Heart right ventricle (tissue), 16 donors: ENCODE measurements at places on chromosomes 16 and 17. TPM values are rescaled to one million over a fixed set of nuclear protein-coding genes. Genes with fewer than 3 reads are reported as not detected.

DNA sequence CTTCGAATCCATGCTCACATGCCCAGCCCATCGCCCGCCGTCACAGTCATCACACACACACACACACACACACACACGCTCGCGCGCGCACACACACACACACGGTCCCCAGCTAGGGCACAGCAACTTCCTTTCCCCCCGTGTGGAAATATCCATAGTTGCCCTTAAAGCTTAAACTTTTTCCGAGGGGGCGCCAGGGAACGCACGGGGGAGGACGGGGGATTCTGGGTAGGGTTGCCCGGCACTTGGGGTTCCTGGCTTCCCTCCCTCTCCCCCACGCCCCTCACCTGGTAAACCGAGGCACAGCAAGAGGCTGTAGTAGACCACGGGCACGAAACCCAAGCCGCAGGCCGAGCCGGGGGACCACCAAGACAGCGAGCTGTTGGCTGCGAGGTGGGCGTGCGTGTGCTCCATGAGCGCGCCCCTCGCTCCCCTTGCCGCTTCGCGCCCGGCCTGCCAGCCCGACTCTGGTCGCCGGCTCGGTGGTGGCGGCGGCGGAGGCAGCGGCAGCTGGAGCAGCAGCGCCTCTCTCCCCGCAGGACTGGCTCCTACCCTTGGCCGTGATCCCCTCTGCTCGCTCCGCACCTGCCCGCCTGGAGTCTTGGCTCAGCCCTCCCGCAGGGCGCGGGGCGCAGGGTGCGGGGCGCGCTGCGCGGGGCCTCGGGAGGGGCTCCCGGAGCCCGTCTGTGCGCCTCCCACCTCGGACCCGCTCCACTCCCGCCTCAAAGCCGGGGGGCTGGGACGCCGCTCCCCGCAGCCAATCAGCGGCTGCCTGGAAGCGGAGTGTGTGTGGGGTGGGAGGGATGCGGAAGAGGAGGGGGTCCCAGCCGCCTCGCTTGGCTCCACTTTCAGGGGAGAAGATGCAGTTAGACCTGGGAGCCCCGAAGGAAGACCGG lies at the start of gene GPR139:
Gene GPR139, minus strand, starts transcription at position 688 of the 896 bp plus-strand sequence. Its CDS starts 274 bp downstream, at position 414.
- no peak within 1 kb of the TSS for H3K4me3 ChIP-seq
- peaks cover 6% of the 10 kb centered on the region for H3K4me1 ChIP-seq
- no peaks in the 10 kb centered on the region for H3K36me3 ChIP-seq
- H3K27me3 ChIP-seq, result peaks cover 56% of the 10 kb centered on the region

DNA sequence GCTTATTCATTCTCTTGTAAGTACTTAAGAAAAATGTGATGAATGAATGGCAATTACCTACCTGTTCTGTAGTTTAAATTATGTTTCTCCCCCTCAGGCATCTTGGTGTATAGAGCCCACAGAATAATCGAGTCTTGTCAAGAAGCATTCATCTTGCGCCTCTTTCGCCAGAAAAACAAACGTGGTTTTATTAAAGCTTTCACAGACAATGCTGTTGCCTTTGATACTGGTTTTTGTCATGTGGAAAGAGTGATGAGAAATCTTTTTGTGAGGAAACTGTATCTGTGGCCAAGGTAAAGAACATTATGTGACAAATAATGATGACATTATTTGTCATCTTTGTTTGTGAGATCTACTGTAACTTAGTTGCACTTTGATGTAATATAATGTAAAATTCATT lies 6.5 kb downstream of the ERCC4 start:
- H3K27me3 ChIP-seq, result no peaks in the 10 kb centered on the region
- no peak overlapping the region for H3K4me3 ChIP-seq
- no peaks in the 10 kb centered on the region for H3K36me3 ChIP-seq
- H3K27ac ChIP-seq, result no peak overlapping the region
- peaks cover 17% of the 10 kb centered on the region for H3K4me1 ChIP-seq
- DNase-seq, result no peak

The RAB37 gene
- total RNA-seq, result 2.8 TPM

DNA sequence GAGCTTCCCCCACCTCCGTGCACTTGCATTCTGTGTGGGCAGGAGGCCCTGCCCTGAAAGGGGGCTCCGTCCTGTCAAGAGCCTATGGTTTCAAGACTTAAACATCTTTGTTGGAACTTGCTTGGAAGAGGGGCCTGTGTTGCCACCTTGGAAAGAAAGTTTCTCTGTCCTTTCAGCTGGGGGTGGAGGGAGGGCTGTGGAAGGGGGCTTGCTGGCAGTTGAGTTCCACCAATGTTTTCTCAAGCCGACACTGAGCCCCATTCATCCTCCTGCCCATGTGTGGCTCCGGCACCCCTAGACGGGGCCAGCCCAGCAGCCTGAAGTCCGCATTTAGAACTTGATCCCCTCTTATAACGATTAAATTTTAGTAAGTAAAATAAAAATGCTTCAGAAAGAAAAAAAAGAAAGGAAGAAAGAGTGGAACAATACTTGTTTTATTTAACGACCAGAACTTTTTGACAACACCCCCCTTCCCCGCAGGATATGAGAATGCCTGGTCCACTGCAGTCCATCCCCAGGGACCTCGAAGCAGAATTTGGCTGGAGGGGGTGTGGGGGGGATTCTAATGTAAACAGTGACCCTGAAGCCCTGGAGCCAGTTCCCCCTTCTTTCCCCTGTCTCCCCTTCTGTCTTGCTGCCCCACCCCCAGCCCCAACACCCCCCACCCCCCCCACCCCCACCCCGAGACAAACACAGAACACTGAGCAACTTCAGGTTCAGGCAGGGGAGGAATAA lies 26.9 kb upstream of the CLEC18A start:
- no peaks in the 10 kb centered on the region for H3K27me3 ChIP-seq
- H3K4me3 ChIP-seq, result no peak overlapping the region
- H3K4me1 ChIP-seq, result peaks cover 42% of the 10 kb centered on the region

GRCh38 chr17:13862346-13862745 lies 207.0 kb upstream of the COX10 start:
- DNase-seq, result no peak
- H3K4me1 ChIP-seq, result no peaks in the 10 kb centered on the region
- H3K27ac ChIP-seq, result no peak overlapping the region
- no peaks in the 10 kb centered on the region for H3K27me3 ChIP-seq
- no peaks in the 10 kb centered on the region for H3K36me3 ChIP-seq
- no peak overlapping the region for H3K4me3 ChIP-seq

DNA sequence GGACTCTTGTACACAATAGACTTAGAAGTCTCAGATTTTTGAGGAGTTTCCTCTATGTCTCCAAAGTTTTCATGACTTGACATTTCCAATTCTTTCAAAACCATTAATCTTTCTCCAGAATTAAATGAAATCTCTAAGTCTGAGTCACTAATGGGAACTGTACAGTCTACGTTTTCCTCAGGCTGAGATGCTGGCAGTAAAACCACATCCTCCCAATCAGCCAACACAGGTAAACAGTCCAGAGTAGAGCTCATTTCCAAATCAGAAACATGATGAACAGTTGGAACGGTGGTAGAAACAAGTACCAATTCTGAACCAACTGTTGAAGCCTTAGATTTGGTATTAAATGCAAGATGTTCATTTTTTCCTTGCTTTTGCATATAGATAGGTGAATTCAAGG lies 7.9 kb downstream of the ERI2 start:
- no peaks in the 10 kb centered on the region for H3K4me1 ChIP-seq
- no peak overlapping the region for H3K4me3 ChIP-seq
- no peaks in the 10 kb centered on the region for H3K27me3 ChIP-seq
- no peak overlapping the region for H3K27ac ChIP-seq
- DNase-seq, result no peak
- peaks cover 84% of the 10 kb centered on the region for H3K36me3 ChIP-seq

DNA sequence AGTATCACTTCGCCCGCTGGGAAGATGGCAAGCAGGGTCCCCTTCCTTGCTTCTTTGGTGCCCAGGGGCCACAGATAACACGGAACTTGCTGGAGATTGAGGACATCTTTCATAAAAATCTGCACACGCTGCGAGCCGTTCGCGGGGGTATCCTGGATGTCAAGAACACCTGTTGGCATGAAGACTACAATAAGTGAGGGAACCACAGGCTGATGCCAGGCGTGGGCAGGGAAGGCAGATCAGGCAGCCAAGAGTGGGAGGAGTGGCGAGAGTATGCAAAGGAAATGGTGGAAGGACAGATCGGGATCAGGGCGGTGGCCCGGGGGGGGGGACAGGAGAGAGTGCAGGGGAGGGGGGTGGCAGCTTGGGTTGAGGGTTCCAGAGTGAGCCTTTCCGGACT lies 22.2 kb downstream of the DNAH2 start:
- no peak overlapping the region for H3K27ac ChIP-seq
- no peak for DNase-seq
- H3K36me3 ChIP-seq, result no peaks in the 10 kb centered on the region
- no peaks in the 10 kb centered on the region for H3K4me1 ChIP-seq
- peaks cover 25% of the 10 kb centered on the region for H3K27me3 ChIP-seq

The HOXB1 gene
- total RNA-seq, result not detected

DNA sequence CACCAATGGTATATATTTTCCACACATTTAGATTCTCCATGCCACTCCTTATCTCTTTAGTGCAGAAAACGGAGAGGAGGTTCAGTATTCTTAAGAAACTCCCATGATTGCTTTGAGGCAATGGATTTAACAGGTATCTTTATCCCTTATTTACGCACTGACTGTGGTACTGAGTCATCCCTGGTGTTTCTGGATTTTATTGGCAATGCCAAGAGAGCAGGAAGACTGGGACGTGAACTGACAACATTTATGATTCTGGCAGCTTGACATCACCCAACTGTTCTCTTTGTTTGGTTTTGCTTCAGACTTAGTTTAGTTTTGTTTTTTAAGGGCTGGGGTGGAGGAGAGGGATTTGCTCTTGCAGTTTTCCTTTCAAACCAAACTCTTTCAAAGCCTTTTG lies 131.4 kb downstream of the WWOX start:
- no peak overlapping the region for H3K27ac ChIP-seq
- DNase-seq, result no peak
- H3K4me1 ChIP-seq, result peaks cover 3% of the 10 kb centered on the region
- no peaks in the 10 kb centered on the region for H3K36me3 ChIP-seq
- H3K27me3 ChIP-seq, result no peaks in the 10 kb centered on the region

GRCh38 chr17:79355165-79355564 lies 255.7 kb downstream of the RBFOX3 start:
- no peak overlapping the region for H3K4me3 ChIP-seq

DNA sequence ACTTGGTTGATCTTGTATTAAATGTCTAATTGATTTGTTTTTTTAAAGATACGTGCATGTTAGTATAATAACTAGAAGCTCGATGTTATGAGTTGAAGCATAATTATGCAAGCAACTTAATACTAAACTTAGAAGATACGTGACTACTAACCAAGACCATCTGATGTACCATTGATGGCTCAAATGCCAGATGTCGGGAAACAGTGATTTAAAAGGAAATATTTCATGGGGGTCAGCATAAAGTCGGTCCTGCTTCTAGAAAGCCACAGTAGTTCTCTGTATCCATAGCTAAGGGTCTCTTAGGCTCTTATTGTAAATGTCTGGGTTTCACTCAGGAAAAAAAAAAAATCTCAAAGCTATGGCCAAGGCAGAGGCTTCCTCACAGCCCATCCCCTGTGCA lies 61.2 kb upstream of the RBFOX1 start:
- DNase-seq, result no peak
- H3K4me1 ChIP-seq, result no peaks in the 10 kb centered on the region
- no peak overlapping the region for H3K4me3 ChIP-seq
- H3K36me3 ChIP-seq, result no peaks in the 10 kb centered on the region
- H3K27ac ChIP-seq, result no peak overlapping the region

DNA sequence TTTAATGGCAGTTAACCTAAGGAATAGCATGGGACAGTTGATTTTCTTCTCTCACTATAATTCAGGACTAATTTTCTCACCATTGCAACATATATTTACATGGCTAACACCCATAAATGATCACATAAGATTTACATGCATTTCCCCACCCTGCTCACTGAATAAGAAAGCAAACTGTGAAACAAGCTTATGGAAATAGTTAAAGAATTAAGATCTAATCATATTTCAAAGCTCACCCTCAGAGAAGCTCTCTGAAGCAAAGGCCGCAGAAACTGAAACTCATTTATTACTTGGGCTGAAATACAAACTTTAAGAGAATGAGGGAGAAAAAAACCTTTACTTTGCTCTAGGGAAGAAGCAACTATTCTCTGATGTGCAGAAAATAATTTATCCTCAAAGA lies 218.7 kb upstream of the AXIN2 start:
- DNase-seq, result no peak
- H3K27ac ChIP-seq, result no peak overlapping the region
- H3K36me3 ChIP-seq, result no peaks in the 10 kb centered on the region

- DNase-seq, result no peak
- no peaks in the 10 kb centered on the region for H3K27me3 ChIP-seq
- no peak overlapping the region for H3K27ac ChIP-seq
- no peak overlapping the region for H3K4me3 ChIP-seq
- H3K4me1 ChIP-seq, result no peaks in the 10 kb centered on the region
- H3K36me3 ChIP-seq, result no peaks in the 10 kb centered on the region
These were observed 31.8 kb downstream of the SCNN1B start for GRCh38 chr16:23333831-23334456.

DNA sequence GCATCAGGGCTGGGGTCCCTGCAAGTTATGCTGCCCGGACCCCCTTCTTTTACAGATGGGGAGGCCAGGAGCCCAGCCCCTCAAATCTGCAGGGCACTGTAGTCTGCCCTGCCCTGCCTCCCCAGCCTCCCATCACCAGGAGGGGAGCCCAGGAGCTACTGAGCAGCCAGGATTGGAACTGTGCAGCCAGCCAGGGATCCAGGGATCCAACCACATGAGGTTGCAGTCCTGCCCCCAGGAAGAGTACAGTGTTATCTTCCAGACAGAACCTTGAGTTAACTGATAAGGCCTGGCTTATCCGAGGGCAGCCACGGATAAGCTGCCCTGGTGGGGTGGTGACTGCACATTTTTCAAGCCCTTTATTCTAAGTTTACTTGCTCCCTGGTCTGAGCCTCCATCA lies 11.4 kb upstream of the NDRG4 start:
- no peaks in the 10 kb centered on the region for H3K36me3 ChIP-seq
- peak overlapping the region; percentile 79 for H3K27ac ChIP-seq
- H3K27me3 ChIP-seq, result no peaks in the 10 kb centered on the region

GRCh38 chr17:20996724-20997615 lies 45.8 kb downstream of the USP22 start:
- H3K36me3 ChIP-seq, result peaks cover 29% of the 10 kb centered on the region
- H3K27ac ChIP-seq, result no peak overlapping the region
- peaks cover 37% of the 10 kb centered on the region for H3K4me1 ChIP-seq
- no peak overlapping the region for H3K4me3 ChIP-seq
- no peaks in the 10 kb centered on the region for H3K27me3 ChIP-seq
- DNase-seq, result no peak

- H3K4me1 ChIP-seq, result no peaks in the 10 kb centered on the region
- H3K27me3 ChIP-seq, result no peaks in the 10 kb centered on the region
- H3K36me3 ChIP-seq, result no peaks in the 10 kb centered on the region
- DNase-seq, result no peak
These were observed 45.9 kb upstream of the HS3ST3A1 start for GRCh38 chr17:13647543-13648021.

- no peak overlapping the region for H3K27ac ChIP-seq
- H3K4me1 ChIP-seq, result no peaks in the 10 kb centered on the region
- no peaks in the 10 kb centered on the region for H3K36me3 ChIP-seq
- no peak for DNase-seq
These were observed 16.3 kb upstream of the SALL1 start for GRCh38 chr16:51167170-51167895.

DNA sequence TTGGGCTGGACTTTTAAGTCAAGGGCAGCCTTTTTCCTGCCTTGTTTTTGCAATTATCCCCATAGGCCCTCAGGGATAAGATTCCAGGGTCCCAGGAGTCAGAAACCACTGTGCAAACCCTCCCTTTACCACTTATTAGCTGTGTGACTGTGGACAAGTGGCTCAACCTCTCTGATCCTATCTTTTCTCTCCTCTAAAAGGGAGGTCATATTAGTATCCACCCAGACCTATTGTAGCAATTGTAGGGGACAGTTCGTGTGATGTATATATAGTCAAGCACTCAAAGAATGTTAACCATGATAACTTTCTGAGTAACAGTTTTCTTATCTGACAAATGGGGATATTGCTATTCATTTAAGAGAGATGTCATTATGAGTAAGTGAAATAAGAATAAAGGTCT lies 68.2 kb downstream of the IRX5 start:
- H3K36me3 ChIP-seq, result no peaks in the 10 kb centered on the region
- no peak overlapping the region for H3K4me3 ChIP-seq
- no peak overlapping the region for H3K27ac ChIP-seq
- H3K4me1 ChIP-seq, result no peaks in the 10 kb centered on the region
- DNase-seq, result no peak

The KRTAP2-3 gene
- total RNA-seq, result not detected
